ENCODE measurements at places on chromosomes 6 and 20. TPM values are rescaled to one million over a fixed set of nuclear protein-coding genes. Genes with fewer than 3 reads are reported as not detected.

DNA sequence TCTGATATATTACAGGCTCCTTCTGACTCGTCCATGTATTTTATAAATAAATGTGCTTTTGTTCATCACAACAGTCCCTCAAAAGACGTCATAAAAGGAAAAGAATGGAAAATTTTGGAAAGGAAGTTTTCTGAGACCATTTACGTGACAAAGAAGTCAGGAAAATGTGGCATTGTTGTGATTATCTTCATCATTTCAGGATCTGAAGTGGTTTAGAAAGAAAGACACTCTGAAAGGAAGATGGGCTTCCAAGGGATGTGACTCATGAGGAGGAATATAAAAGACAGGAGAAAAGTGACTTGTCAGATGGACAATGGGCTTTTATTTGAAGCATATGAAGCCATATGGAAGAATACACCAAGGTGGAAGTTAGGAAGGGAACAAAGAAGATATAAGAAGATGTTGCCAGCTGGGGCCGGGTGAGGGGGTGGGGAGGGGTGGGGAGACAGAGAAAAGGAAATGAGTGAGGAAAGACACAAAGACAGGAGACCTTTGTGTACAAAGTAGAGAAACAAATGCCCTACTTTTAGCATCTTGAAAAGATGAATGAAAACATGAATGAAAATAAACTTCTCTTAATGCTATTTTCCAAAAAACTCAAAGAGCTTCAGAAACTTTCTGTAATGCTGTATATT is 190.3 kb upstream of the PREP start:
- peaks cover 15% of the 10 kb centered on the region for H3K4me1 ChIP-seq
- H3K27me3 ChIP-seq = no peaks in the 10 kb centered on the region
- H3K36me3 ChIP-seq = no peaks in the 10 kb centered on the region
- no peak overlapping the region for H3K4me3 ChIP-seq
- no peak overlapping the region for H3K27ac ChIP-seq

DNA sequence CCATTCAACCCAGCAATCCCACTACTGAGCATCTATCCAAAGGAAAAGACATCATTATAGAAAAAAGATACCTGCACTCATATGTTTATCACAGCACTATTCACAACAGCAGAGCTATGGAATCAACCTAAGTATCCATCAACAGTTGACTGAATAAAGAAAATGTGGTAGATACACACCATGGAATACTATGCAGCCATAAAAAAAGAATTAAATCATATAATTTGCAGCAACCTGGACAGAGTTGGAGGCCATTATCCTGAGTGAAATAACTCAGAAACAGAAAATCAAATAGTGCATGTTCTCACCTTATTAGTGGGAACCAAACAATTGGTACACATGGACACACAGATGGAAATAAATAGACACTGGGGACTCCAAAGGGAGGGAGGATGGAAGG is 23.2 kb downstream of the NHSL1 start:
- no peaks in the 10 kb centered on the region for H3K36me3 ChIP-seq
- H3K27me3 ChIP-seq = no peaks in the 10 kb centered on the region
- no peak for DNase-seq
- H3K4me1 ChIP-seq = no peaks in the 10 kb centered on the region

GRCh38 chr6:142845624-142846458 is 99.1 kb downstream of the HIVEP2 start:
- H3K36me3 ChIP-seq = no peaks in the 10 kb centered on the region
- peak; percentile 55 for DNase-seq
- peak overlapping the region; percentile 95 for H3K27ac ChIP-seq
- no peaks in the 10 kb centered on the region for H3K27me3 ChIP-seq
- peaks cover 98% of the 10 kb centered on the region for H3K4me1 ChIP-seq

Gene TMEM200A
- not detected for total RNA-seq

Gene CST2
- total RNA-seq = not detected

DNA sequence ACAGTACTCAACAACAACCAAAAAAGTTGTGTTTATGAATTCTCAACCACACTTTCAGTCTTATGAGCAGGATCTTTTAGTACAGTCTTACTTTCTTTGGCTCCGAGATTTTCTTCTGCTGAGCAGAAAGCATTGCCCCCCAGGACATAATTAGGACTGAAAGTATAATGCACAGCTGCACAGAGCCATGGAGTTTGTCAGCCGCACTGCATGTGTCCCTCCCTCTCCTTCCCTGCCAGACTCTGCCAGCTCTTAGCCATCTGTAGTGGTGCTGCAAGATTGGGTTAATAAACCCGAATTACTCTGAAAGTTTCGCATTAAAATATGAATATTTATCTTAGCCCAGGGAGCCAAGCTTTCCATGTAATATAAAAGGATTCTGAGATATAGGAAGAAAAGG is 179.6 kb upstream of the PTCHD4 start:
- no peak for DNase-seq
- H3K27me3 ChIP-seq = no peaks in the 10 kb centered on the region
- H3K4me3 ChIP-seq = no peak overlapping the region
- H3K36me3 ChIP-seq = no peaks in the 10 kb centered on the region
- no peaks in the 10 kb centered on the region for H3K4me1 ChIP-seq
- no peak overlapping the region for H3K27ac ChIP-seq

DNA sequence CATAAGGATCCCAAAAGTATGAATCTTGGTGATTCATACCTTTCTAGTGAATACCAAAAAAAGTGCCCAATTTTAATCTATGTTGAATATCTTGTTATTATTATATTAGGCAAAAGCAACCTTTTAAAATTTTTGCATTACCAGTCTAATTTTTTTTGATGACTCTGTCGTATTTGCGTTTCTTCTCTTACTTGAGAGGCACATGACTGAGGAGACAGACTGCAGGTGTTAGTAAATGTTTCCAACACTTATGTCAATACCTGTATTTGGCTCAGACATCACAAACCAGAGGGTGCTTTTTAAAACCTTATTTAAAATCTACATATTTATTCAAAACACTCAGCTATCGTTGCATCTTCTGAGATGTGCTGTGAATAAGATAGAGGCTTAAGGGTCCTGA is 27.1 kb downstream of the ID4 start:
- peaks cover 15% of the 10 kb centered on the region for H3K27me3 ChIP-seq
- H3K27ac ChIP-seq = no peak overlapping the region
- DNase-seq = no peak
- H3K36me3 ChIP-seq = no peaks in the 10 kb centered on the region
- H3K4me3 ChIP-seq = no peak overlapping the region

DNA sequence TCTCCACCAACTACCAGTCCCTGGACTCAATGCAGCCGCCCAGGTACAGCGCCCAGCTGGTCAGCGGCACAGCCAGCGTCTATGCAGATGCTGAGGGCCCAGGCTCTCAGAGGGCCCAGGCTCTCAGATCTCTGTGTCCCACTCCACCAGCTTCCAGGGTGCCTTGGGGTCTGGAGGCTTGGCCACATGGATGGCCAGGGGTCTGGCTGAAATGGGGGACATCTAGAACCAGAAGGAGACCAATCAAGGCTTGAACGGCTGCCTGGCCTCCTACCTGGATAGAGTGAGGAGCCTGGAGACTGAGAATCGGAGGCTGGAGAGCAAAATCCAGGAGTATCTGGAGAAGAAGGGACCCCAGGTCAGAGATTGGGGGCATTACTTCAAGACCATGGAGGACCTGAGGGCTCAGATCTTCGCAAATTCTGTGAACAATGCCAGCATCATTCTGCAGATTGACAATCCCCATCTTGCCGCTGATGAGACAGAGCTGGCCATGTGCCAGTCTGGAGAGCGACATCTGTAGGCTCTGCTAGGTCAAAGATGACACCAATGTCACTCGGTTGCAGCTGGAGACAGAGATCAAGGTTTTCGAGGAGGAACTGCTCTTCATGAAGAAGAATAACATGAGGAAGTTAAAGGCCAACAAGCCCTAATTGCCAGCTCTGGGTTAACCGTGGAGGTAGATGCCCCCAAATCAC is 44.1 kb upstream of the GRM4 start:
- no peaks in the 10 kb centered on the region for H3K27me3 ChIP-seq
- H3K4me3 ChIP-seq = no peak overlapping the region
- H3K36me3 ChIP-seq = no peaks in the 10 kb centered on the region
- peaks cover 15% of the 10 kb centered on the region for H3K4me1 ChIP-seq
- H3K27ac ChIP-seq = peak overlapping the region; percentile 68
- DNase-seq = peak; percentile 56
